Stimulated activated CD4-positive, alpha-beta T cell treated with anti-CD3 and anti-CD28 coated beads, Interleukin-4, amount 100 ng/mL, for 4 hours (primary cell): ENCODE measurements at places on chromosomes 16 and 17.

DNA sequence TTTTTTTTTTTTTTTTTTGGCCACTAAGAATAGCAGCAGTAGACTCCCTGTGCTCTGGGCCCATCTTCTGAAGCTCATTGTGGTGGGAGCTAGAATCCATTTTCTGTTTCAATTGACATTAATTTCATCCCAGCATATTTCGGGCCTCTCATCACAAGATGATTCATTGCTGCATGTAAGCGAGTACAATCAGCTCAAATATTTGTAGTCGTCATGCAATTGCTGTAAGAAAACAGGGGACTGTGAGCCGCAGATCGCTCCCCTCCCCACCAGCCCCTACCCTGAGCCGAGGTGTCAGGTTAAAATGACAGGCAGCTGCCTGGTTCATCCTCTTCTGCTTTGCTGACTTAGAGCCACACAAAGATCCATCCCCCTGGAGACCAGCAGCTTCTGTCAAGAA is 358.8 kb upstream of the CDH5 start:
- no peak for DNase-seq

GRCh38 chr17:42559075-42559474 is 2.9 kb upstream of the COASY start:
- DNase-seq = no peak

- no peak for DNase-seq
Measured at GRCh38 chr17:15418781-15419180, 48.6 kb downstream of the CDRT4 start.

GRCh38 chr16:4935241-4935855 is 1.6 kb downstream of the PPL start:
- DNase-seq = no peak

DNA sequence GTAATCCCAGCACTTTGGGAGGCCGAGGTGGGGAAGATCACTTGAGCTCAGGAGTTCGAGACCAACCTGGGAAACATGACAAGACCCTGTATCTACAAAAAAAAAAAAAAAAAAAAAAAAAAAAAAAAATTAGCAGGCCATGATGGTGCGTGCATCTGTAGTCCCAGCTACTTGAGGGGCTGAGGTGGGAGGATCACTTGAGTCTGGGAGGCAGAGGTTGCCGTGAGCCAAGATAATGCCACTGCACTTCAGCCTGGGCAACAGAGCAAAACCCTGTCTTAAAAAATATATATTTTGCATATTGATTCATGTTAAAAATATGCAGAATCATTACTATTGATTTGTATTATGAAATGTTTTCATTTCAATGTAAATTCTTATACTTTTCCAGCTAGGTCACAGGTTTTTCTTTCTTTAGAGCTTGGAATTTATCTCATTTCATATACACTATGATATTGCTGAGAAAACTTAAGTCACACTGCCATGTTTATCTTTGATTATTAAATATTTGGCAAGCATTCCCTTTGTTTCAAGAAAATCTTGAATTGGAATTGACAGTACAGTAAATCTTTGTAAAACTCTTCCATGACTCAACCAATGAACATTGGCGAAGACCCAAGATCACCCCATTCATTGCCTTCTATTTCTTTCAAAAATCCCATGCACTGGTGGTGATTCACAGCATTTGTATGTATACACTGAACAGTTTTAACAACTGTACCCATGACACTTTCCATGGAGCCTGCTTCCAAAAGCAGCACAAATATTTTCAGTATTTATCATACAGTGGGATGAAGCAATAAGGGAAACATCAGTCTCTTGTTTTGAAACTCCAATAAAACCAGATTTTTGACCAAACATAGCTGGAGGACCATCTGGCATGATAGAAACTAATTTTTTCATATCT is 83.5 kb upstream of the TNRC6A start:
- no peak for DNase-seq

DNA sequence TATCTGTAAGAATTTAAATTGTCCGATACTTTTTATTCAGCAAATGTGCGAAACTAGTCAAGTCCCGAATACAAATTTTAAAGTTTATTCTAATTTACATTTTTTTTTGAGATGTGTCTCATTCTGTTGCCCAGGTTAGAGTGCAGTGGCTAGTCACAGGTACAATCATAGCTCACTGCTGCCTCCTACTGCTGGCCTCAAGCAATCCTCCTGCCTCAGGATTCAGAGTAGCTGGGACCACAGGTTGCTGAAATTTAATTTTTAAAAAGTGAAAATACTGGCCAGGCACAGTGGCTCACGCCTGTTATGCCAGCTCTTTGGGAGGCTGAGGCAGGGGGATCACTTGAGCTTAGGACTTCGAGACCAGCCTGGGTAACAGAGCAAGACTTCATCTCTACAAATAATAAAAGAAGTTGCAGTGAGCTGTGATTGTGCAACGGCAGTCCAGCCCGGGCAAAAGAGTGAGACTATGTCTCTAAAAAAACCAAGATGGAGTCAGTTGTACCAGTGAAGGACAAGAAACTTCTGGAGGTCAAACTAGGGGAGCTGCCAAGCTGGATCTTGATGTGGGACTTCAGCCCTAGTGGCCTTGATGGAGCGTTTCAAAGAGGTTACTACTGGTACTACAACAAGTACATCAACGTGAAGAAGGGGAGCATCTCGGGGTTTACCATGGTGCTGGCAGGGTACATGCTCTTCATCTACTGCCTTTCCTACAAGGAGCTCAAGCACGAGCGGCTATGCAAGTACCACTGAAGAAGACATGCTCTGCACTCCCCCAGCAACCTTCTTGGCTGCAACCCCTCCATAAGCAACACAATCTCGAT is 5.6 kb downstream of the POLG2 start:
- DNase-seq = peak; percentile 32

- DNase-seq = no peak
Measured at GRCh38 chr17:4663711-4664110, 22.2 kb upstream of the ALOX15 start.

DNA sequence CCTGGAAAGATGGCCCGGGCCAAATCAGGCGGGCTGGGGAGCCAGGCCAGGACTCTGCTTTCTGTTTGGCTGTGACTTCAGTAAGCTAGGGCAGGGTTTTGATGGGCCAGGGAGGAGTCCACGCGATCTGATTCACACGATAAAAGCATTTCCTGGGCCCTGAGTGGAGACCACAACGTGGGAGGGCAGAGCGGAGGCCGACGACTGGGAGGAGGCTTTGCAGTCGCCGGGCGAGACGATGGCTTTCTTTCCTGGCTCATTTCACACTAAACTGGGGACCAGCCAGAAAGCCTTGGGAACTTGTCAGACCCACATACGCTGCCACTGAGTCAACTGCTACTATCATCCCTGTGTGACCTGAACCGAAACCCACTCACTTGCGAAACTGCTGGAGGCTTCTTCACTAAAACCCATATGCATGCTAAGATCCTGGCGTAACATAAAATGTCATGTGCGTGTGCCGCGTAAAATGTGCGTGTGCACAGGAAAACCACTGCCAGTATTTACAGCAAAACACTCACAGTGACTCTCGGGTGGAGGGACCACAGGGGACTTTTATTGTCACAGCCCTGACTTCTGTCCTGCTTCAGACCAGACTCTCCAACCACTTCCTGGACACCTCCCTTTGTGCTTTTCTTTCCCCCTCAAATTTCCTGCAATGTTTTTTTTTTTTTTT is 14.2 kb upstream of the RHBDF2 start:
- DNase-seq = peak; percentile 49

GRCh38 chr17:57999496-58000017 is 7.5 kb downstream of the SRSF1 start:
- no peak for DNase-seq

DNA sequence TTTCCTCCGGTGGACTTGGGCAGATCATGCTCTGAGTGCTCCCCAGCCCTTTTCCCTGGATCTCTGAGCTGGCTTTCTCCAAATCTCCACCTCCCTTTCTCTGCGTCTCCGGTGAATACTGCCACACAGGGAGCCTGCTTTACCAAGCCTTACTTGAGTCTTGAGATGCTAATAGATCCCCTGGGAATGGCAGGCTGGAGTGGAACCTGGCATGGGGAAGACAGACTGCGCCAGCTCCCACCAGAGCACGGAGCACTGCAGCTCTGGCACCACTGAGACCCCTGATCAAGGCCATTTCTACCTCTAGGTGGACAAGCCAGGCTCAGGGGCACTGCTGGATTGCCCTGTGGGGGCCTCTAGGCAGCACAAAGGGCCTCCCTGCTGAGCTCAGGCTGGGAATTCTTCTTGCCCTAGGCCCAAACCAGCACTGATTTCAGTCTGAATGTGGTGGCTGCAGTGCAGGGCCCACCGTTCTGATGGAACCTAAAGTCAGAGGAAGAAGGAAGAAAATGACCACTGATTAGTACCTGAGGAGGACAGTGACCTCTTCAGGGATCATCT is 74.3 kb upstream of the CRHR1 start:
- no peak for DNase-seq
